ENCODE measurements at places on chromosomes 16 and 17.

DNA sequence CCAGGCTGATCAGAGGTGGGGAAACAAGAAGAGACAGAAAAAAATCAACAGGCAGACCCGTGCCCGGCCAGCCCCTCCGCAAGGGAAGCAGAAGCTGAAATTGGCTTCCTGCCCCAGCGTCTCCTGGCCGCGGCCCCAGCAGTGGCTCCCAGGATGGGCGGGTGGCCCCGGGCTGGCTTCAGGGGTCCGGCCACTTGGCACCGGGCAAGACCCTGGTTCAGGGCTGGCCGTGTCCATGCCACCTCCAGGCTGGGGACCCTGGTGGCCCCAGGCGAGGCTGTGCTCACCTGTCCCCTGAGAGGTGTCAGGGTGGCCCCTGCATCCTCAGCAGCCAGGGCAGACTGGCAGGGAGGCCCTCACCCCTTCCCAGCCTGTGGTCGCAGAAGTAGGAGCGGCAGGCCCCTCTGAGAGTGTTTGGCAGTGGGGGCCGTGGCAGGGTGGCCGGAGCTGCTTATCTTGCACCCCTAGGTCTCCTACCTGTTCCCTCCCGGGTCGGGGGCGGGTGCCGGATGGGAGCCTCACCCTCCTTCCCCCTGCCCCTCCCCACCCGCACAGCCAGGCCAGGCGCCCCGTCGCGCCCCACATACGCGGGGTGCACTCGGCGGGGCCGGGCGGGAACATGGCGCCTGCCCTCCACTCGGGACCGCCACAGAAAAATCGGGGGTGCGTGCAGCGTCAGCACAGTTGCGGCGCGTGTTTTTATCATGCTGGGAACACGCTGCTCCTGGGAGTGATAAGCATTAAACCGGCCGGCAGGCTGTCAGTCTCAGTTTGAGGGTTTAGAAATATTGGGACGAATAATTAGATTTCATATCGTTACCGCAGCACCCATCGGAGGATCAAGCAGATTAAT lies 46.7 kb upstream of the ZC3H18 start:
- DNase-seq: no peak

DNA sequence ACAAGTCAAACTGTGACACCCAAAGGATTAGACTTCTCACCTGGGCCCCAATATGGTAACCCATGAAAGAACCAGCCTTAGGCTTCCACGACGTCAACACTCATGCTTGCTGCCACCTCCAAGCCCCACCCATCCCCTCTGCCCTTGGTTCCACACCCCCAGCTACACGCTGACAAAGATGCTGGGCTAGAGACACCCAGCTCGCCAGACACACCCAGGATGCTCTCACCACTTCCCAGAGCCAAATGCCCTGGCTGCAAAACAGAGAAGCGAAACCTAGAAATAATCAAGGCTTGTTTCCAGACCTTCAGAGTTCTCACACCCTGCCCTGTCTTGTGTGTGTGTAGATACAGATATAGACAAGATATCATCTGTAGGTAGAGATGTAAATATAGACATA lies 26.0 kb upstream of the ADCY9 start:
- DNase-seq: no peak

- DNase-seq: no peak
Measured at GRCh38 chr16:69486724-69487123, 62.3 kb downstream of the CYB5B start.

DNA sequence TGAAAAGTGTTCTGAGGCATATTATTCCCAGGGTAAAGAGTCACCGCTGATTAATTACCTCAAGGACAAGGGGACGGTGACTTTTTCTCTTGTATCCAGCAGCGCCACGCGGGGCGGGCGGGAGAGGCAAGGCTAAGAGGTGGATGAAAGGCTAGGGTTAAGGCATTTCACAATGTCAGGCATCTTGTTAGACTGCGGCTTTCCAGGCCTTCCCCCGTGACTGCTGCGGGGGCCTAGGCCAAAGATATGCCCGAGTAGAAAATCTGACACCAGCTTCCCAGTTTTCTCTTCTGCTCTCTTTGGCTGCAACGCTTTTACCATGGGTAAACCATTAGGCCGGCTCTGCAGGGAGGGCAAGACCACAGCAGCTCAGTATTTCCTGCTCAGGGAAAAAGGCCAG lies 698.2 kb downstream of the MAF start:
- DNase-seq: no peak

GRCh38 chr17:14299280-14300141 lies 1.4 kb upstream of the HS3ST3B1 start:
- no peak for DNase-seq

- DNase-seq: no peak
Measured at GRCh38 chr17:41695134-41695661, 6.5 kb downstream of the EIF1 start.

- no peak for DNase-seq
Measured at GRCh38 chr17:33704856-33705255, 411.8 kb upstream of the ASIC2 start.

DNA sequence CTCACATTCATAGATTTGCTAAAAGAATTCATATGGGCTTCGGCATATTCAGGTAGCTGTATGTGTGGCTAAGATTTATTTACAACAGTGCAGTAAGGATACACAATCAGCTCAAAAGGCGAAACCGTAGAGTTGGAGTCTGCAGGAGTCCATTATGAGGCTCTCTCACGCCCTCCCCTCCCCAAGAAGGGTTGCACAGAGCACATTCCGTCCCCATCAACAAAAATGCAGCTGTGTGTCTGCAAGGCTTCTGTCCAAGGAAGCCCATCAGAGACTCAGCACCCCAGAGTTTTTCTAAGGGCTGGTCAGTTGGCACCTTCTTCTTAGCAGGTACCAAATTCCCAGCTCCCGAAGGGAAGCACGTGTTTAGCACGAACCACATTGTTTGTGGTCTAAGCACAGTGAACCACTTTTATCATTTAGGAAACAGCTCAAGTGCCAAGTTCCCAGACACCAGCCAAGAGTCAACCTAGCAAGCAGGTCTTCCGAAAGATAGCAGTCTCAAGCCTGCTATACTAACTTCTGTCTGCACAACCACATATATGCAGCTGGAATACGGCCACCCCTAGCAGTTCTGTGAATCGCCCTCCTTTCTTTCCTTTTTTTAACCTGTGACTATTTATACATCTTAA lies 28.5 kb upstream of the MEAK7 start:
- DNase-seq: no peak

DNA sequence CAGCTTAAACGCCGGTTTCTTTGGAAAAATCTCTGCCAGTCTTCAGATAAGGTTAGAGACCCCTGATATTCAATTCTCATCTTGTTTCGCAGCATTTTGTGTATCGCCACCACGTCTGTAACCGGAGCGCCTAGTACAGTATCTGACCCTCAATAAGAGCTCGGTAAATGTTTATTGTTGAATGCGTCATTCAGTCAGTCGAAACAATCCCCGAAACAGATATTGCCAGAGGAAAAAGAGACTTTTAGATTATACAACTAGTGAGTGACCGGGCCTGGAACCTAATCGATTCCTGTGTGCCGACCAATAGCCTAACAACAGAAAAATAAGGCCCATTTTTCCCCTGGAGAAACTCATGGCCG lies 626 bp downstream of the PELP1 start:
- no peak for DNase-seq

DNA sequence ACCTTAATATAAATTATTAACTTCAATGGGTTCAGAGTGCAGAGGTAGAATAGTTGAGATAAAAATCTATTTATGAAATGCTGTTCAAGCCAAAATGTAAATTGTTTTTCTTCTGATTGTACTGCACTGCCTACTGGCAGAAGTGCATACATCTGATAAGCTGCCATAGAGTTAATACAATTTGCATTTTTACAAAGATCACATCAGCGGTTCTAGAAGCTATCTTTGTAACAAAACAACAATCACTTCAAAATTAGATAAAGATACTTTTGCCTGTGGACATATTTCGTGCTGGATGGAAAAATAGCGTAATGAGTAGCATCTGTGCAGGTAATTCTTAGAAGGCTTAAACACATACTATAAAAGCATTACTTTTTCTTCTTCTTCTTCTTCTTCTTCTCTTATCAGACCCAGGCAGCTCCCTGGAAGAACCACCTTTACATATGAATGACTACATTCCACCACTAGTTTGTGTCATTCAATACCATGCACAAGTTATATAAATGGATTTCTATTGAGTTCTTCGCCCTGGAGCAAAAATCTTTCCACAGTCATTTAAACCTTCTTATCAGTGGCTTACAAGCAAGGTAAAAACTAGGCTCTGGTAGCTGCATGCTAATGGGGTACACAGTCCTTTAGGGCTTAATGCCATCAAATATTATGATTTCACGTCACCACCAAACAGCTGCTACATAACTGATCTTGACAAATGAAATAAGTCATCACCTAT lies 47.0 kb downstream of the SYNRG start:
- DNase-seq: no peak

DNA sequence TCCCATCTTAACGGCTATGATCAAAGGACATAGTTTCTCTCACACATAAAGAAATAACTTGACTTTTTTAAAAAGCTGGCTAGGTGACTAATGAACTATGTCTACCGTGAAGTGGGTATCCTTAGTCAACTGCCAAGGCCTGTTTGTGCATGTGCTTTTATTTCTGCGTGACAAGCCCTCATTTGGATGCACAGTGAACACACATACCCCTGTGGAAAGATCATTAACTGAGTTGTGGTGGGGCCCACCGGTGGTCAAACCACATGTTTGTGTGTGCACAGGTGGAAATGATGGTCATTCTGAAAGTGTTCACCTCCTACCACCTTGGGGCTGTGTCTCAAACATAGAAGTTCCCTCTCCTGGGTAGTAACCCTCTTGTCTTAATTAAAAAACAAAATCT lies 256.1 kb upstream of the SALL1 start:
- no peak for DNase-seq

DNA sequence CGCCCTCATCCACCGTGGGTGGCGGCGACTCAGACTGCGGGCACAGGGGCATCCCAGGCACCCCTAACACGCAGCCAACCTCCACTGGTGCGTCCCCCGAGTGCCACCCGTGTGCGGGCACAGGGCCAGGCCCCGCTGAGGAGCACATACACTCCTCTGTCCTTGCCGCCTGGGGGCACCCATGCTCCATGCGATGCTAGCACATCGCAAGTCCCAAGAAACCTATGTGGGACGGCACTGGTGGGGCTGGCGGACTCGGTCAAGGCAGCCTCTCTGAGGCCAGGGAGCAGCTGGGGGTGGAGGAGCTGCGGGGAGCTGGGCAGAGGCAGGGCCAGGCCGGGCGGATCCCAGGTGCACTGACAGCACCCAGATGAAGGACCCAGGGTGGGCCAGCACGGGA lies 4.0 kb downstream of the ZNF598 start:
- DNase-seq: no peak

DNA sequence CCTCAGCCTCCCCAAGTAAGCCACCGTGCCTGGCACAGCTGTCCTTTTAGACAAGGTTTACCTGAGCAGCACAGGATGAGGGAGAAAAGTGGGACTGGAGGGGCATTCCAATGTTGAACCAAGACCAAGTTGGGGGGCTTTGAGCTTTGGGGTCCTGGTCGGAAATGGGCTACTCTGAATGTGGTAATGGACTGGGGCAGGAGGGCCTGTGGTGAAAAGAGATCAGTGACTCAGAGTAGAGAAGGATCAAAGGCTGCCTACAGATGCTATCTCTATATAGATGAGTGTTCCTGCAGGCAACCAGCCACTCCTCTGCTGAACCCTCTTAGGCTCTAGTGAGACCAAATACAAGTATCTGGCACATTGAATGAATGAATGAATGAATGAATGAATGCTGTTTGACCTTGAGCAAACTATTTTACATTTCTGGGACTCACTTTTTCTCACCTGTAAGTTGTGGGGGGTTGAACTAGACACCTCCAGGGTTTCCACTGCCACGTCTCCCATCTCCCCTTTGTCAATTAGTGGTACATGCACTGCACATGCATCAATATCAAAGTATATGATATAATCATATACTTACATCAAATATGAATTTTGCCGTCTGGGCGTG lies 26.3 kb upstream of the ETV4 start:
- peak; percentile 57 for DNase-seq

- no peak for DNase-seq
Measured at GRCh38 chr17:74750327-74751069, 2.1 kb downstream of the NHERF1 start.

DNA sequence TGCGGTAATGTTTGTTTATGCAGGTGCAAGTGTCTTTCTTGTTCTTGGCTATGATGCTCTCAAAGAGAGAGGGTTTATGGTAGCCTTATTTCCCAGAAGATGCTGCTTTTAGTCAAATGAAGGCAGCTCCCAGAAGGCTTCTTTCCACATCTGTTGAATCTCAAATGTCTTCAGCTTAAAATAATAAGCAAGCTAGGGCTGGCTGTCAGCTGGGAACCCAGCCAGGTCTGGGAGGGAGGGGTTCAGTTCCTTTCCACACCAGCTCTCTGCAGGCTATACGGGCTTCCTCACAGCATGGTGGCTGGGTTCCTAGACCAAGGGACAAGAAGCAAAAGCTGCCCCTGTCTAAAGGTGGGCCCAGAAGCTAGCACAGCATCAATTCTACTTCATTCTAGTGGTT lies 47.4 kb upstream of the ATF7IP2 start:
- no peak for DNase-seq

GRCh38 chr17:72022328-72023275 lies 98.2 kb upstream of the SOX9 start:
- DNase-seq: no peak

DNA sequence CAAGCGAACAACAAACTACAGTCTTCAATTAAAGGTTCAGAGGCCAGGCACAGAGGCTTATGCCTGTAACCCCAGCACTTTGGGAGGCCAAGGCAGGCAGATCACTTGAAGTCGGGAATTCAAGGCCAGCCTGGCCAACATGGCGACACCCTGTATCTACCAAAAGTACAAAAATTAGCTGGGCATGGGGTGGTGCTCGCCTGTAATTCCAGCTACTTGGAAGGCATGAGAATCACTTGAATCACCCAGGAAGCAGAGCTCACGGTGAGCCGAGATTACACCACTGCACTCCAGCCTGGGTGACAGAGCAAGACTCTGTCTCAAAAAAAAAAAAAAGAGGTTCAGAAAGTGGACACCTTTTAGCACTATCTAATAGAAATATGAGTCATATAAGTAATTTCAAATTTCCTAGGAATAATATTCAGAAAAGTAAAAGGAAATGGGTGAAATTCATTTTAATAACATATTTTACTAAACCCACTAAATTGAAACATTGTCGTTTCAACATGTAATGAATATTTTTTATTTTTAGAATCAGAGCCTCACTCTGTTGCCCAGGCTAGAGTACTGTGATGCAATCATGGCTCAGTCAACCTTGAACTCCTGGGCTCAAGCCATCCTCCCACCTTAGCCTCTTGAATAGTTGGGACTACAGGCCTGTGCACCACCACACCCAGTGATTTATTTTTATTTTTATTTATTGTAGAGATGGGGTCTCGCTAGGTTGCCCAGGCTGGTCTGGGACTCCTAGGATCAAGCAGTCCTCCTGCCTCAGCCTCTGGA lies 15.2 kb upstream of the MARCHF10 start:
- peak; percentile 30 for DNase-seq

- no peak for DNase-seq
Measured at GRCh38 chr17:30086896-30087295, 29.7 kb upstream of the NSRP1 start.

Measured in HFFc6 (cell line).